ENCODE measurements at places on chromosomes 7 and 10. TPM values are rescaled to one million over a fixed set of nuclear protein-coding genes. Genes with fewer than 3 reads are reported as not detected.
A peak's percentile ranks its signal among the peaks of the same experiment; 100 is the strongest.

- DNase-seq: no peak
Observed at GRCh38 chr10:106555599-106555998, 608.9 kb downstream of the SORCS1 start.

- DNase-seq: peak; percentile 84
Observed at GRCh38 chr7:23205909-23206767, 24.3 kb downstream of the NUP42 start.

GRCh38 chr10:14578060-14578952 is 196.4 kb downstream of the FAM107B start:
- no peak for DNase-seq

DNA sequence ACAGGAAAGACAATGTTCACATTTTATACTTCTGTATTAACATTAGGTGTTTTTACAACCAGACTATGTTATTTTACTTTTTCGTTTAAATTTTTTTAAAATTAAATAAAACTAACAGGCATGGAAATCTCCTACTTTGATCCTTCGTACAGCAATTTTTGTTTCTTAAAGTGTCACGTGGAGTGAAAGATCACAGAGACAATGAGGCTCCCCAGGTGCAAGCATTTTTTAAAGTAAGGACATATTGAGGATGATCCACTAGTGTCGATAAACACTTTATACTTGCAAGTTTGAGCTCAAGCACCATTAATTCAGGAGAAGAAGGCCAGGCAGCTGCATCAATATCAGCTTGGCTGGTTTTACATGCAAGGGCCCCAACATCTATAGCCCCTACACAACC is 68.5 kb upstream of the FAM133B start:
- no peak for DNase-seq

DNA sequence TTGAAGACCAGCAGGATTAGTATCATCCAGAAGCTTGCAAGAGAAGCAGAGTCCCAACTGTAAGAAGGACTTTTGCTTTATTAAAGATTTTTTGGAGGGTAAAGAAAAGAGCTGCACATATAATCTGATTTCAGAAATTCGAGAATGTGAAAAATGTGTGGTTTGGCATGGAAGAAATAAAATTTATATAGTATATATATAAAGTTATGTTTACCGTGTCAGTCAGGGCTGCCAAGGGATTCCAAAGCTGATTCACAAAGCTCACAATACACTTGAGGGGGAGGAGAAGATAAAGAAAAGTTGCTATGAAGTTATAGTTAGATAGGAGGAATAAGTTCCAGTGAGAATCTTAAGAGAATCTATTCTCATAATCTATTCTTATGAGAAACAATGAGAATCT is 231.8 kb upstream of the CACNA2D1 start:
- DNase-seq: no peak

Gene SPDYE2
- total RNA-seq: not detected
